ENCODE measurements at places on chromosomes 16 and 17.

GRCh38 chr17:30493780-30494179, 16.6 kb downstream of the GOSR1 start:
- DNase-seq: no peak

- DNase-seq: no peak
Measured at GRCh38 chr16:84362471-84362941, 5.8 kb upstream of the ATP2C2 start.

- peak; percentile 93 for DNase-seq
Measured at GRCh38 chr17:50052822-50053653, 2.9 kb upstream of the ITGA3 start.

DNA sequence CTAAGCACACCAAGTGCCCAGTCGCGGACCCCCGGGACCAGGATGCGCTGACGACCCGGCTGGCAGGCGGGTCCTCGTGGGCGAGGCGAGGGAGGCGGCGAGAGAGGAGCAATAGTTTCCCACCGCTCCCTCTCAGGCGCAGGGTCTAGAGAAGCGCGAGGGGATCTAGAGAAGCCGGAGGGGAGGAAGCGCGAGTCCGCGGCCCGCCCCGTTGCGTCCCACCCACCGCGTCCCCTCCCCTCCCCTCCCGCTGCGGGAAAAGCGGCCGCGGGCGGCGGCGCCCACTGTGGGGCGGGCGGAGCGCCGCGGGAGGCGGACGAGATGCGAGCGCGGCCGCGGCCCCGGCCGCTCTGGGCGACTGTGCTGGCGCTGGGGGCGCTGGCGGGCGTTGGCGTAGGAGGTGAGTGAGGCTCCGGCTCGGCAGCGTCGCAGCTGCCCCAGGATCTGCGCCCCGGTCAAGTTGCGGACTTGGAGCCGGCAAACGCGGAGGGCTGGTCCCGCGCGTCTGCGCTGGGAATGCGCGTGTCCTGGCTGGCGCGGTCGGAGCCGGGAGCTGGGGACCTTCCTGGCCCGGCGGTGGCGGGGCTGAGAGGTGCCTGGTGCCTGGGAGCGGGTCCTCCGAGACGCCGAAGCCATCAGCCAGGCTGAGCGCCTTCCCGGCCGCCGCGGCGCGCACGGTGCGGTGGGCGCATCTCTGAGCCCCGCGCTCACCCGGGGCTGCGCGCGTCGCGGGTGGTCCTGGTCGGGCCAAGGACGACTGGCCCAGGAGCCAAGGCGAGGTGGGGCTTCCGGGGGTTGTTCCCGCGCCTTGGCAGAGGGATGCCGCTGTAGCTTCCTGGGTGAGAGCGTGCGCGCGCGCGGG, at the start of gene ITGB3:
Gene ITGB3, plus strand, starts transcription at position 287 of the 862 bp plus-strand sequence. Its CDS starts 35 bp downstream, at position 322.
- DNase-seq: peak; percentile 49

- no peak for DNase-seq
Measured at GRCh38 chr17:68576811-68577496, 24.2 kb downstream of the FAM20A start.

GRCh38 chr16:88069397-88070168, 118.3 kb downstream of the BANP start:
- no peak for DNase-seq

DNA sequence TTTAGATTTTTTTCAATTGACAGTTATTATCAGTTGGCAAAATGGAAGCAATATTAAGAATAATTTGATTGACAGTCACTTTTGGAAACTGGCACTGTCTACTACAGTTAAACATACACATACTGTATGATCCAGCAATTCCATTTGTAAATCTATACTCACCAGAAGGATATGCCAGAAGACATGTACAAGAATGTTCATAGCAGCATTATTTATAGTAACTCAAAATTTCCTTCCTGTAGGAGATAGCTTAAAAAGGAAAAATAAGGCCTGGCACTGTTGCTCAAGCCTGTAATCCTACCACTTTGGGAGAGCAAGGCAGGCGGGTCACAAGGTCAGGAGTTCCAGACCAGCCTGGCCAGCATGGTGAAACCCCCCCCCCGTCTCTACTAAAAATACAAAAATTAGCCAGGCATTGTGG, 89.3 kb downstream of the VMP1 start:
- no peak for DNase-seq

GRCh38 chr16:4454623-4455022, 19.8 kb downstream of the NMRAL1 start:
- DNase-seq: peak; percentile 4

GRCh38 chr17:44071198-44071520, 624 bp downstream of the G6PC3 start:
- no peak for DNase-seq

DNA sequence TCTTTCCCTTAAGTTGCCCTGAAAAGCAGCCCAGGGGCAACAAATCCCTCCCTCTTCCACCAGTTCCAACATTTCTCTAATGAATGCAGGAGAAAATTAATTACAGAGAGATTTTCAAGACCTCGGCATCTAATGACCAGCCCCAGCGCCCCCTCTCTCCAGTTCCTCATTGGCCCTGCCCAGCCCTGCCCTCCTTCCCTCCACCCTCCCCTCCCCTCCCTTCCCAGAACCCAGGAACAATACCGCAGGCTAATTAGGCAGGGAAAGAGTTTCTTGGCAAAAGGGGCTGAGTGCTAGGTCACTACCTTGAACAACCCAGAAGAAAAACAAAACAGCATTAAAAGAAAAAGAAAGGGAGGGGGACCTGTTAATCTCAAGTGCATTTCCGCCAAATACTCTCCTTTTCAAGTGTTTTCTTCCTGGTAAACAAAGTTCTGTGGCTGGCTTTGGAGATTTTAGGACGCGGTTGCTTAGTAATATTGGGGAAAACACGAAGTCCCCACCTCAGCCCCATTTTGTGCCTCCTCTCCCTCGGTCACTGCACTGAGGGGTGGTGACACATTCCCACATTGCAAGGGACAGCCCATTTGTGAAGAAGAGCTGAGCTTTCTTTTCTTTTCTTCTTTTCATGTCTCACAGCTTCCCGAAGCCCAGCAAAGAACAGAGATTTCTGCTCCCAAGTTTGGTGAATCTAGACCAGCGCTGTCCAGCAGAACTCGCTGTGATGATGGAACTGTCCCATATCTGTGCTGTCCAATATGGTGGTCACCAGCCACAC, 215.4 kb downstream of the SOX9 start:
- DNase-seq: no peak

DNA sequence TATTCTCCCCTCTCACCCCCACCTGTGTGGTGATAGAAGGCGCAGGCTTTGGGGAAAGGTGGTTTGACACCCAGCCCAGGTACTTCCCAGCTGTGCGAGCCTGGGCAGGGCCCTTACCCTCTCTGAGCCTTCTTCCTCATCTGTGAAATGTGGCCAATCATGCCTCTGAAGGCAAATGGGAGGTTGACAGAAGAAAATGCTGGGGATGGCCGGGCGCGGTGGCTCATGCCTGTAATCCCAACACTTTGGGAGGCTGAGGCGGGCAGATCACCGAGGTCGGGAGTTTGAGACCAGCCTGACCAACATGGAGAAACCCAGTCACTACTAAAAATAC, 43.7 kb downstream of the CRISPLD2 start:
- DNase-seq: no peak

DNA sequence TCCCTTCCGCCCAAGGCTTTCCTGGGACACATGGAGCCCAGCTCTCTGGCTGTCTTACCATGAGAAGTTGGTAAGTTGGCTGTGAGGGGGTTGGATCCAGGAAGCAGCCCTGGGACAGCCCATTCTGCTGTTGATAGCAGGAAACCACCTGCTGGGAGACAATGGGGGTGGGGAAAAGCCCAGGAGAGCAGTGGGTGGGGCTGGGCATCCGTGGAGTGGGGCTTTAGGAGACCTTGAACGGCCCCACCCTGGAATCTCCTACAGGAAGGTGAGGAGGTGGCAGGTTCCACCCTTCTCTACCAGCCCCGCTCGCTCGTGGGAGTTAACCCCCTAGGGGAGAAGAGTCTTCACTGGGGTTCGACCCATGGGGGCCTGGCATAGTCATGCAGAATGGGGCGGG, 5.8 kb downstream of the TMEM92 start:
- DNase-seq: no peak

- DNase-seq: no peak
Measured at GRCh38 chr16:84528322-84528721, 23.9 kb upstream of the MEAK7 start.

GRCh38 chr17:73482894-73483293, 161.4 kb downstream of the SDK2 start:
- DNase-seq: no peak

- DNase-seq: no peak
Measured at GRCh38 chr17:5115673-5116651, at the start of gene USP6. Gene USP6, plus strand, starts transcription at chr17:5116032. Its CDS starts 14,336 bp downstream, at chr17:5130368.

GRCh38 chr17:42363767-42364585, 24.3 kb downstream of the STAT3 start:
- peak; percentile 76 for DNase-seq

DNA sequence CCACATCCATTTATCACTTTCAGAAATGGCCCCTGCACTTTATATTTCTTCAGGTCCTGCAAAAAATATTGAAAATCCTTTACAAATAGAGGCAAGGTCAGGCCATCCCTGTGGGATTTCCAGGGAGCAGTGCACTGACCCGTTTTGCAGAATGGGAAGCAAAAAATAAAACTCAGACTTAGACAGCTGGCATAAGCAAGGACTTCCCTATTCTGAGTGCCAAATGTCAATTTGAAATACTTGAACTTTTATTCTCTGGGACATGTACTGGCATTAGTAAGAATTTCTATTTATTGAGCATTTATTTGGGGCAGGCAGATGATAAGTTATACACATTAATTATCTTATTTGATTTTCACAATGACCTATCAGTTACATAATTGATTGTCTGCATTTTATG, 32.4 kb downstream of the PRKCB start:
- no peak for DNase-seq

- no peak for DNase-seq
Measured at GRCh38 chr16:87127061-87127765, 190.0 kb downstream of the C16orf95 start.

DNA sequence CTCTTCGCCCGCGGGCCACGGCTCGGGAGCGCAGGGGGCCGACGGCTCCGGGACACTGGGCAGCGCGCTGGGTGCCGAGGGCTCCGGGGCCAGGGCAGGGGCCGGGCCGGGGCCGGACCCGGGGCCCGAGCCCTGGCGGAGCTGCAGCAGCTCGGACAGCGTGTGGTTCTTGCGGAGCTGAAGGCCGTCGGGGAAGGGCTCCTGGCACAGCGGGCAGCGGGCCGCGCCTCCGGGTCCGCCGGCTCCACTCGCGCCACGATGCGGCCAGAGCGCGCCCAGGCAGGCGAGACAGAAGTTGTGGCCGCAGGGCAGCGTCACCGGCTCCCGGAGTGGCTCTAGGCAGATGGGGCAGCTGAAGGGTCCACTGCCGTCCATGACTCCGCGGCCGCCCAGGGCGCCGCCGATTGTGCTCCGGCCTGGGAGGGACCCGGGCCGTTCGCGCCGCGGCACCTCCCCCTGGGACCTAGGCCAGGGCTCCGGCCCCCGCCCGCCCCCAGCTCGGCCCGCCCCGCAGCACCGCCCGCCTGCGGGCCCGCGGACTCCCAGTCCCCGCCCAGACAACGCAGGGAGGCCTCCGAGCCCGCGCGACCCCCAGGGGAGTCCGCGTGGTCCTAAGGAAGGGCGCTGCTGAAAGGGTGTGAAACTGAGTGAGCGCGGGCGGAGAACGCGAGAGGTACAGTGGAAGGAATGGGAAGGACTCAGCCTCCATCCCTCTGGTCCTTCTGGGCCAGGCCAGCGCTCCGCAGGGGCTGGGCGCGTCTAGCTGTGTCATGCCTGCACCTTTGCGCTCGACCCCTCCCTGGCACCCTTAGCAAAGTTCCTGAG, at the start of gene TRIM47:
Gene TRIM47, minus strand, starts transcription at position 408 of the 825 bp plus-strand sequence. Its CDS starts 33 bp downstream, at position 375.
- DNase-seq: no peak

DNA sequence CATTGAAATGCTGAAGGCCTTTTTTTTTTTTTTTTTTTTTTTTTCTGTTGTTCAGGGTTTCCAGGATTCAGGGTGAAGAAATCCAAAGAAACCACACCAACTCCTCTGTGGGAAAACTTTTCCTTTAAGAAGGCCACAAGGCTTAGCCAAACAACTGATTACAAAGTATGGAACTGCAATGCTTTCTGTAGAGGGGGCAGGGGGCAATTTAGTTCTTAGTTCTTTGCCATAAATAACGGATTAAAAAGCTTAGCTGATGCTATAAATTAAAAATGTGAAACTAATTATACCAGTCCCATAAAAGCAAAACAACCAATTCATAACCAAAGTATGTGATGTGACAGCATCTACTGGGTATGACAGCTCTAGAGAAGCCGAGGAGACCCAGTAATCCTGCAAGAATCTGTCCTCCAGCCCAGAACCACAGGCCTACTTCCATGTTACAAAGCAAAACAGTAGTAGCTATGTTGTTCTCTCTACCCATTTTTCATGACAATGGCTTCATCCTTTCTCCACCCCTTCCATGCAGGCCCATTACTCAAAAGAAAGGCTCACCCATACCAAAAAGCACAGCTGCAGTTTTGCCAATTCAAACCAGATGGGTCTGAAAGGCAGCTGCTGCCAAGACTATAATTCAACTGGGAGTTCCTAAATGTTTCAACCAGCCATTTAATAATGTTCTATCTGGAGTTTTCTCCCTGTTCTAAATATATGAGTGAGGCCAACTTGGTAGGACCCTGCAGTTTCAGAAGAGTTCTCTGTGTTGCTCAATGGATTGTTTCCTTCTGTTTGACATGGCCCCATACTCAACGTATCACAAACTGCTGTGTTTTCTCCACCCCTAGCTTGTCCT, 167.1 kb upstream of the ZFHX3 start:
- DNase-seq: no peak

DNA sequence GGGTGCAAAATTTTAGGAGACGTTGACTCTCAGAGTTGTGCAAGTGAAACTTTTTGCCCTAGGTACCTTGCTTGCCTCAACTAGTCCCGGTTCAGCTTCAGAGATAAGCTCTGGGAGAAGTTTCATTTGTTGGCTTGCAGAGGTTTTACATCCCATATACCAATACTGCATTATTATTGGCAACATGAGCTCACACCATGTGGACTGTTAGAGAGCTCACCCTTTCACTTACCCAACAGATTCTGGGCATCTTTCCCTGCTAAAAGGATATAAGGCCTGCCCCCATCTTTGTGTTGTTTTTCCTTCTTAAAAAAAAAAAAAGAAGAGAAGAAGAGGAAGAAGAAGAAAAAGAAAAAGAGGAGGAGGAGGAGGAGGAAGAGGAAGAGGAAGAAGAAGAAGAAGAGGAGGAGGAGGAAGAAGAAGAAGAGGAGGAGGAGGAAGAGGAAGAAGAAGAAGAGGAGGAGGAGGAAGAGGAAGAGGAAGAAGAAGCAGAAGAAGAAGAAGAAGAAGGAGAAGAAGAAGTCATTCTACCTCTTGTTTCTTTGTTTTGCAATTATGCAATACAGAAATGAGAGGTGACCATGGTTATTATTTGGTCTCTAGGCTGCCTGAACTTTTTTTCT, 292.6 kb upstream of the IRX3 start:
- no peak for DNase-seq

GRCh38 chr17:59550703-59551102, 14.7 kb upstream of the DHX40 start:
- no peak for DNase-seq

DNA sequence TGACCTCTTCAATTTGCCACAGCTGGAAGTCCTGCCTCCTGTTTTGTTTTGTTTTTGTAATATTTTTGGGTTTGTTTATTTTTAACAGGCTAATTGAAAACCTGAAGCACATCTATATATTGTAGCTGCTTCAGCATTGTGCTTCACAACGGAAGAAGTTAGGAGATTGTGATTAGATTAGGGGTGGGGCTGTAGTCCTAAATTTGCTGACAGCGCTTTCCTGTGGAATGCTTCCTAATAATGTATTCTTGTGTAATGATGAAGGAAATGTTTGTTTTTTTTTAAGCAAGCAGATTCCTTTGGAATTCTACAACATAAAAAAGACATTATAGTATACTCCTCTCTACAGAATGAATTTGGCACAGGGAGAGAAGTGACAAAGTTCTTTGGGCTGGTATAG, 70.1 kb downstream of the NLK start:
- DNase-seq: no peak

- no peak for DNase-seq
Measured at GRCh38 chr17:76560877-76561221, 21.0 kb downstream of the PRCD start.

- DNase-seq: no peak
Measured at GRCh38 chr16:66036184-66036583, 330.3 kb upstream of the CDH5 start.
